ENCODE measurements at places on chromosomes 3 and 15. TPM values are rescaled to one million over a fixed set of nuclear protein-coding genes. Genes with fewer than 3 reads are reported as not detected.

- no peak for DNase-seq
Observed at GRCh38 chr3:64983583-64984359, 296.0 kb upstream of the ADAMTS9 start.

GRCh38 chr3:196688349-196688748 lies 23.7 kb downstream of the CEP19 start:
- DNase-seq, result peak; percentile 73

GRCh38 chr3:29026286-29026685 lies 254.6 kb upstream of the RBMS3 start:
- no peak for DNase-seq

DNA sequence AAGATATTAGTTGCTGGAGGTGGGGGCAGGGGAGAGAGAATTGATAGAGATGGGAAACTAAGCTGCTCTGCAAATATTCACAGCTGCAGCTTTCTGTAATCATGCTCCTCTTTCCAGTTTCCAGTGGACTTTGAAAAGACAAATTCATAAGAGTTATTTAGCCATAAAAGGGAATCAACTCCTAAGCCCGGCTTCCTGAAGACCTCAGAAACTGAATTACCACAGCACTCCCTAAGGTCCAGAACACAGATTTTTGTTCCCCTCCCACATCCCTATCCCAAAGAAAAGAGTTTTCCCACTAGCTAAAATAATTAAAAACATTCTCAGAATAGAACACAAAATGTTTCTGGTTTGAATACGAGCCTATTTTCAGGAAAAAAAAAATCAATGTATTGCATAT lies 871.8 kb upstream of the NR2F2 start:
- DNase-seq, result no peak

DNA sequence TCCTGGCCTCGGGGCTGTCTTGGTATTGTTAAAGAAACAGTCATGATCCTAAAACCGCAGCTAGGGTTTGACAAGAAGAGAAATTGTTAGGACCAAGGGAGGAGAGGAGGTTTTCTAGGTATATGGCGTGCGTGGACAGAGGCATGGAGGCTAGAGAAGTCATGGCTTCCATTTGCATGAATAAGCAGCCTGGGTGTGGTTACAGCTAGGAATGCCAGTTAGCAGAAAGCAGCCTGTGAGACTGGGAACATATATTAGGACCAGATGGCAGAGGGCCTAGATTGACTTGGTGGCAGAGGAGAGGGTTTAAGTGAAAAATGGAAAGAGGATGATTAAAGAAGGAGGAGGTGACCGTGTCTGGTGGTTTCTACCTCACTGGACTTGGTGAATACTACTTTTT lies 573.6 kb upstream of the ARRDC4 start:
- no peak for DNase-seq

DNA sequence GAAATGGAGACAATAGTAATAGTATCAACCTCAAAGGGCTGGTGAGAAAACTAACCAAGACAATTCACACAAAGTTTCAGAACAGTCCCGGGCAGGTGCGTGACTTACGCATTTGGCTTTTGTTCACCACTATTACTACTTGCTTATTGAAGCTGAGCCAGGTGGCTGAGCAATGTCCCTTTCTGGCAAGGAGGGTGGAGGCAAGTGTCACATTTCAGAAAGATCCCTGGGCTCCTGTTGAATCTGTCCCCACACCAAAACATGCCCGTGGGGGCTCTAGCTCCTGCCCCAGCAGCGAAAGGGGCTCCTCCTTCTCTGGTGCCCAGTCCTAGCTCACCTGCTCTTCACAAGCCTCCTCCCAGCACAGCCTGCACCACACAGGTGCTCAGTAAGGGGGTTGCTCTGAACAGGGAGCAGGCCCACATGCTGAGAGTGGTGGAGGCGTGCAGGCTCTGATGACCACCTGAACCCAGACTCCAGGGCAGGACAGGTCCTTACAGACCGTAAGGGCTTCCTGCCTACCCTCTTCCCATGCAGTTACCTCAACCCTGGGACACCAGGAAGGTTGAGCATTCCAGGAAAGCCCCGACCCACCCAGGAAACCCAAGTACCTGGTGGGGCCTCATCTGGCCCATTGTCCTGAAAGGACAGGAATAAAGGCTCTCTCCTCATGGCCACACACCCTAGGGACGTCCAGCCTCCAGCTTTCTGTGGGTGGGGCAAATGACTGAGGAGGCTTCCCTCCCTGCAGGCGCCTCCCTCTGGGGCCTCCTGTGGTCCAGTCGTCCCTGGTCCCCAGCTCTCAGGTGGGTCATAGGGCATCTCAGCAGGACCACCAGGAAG lies 32.6 kb downstream of the SEMA7A start:
- no peak for DNase-seq

DNA sequence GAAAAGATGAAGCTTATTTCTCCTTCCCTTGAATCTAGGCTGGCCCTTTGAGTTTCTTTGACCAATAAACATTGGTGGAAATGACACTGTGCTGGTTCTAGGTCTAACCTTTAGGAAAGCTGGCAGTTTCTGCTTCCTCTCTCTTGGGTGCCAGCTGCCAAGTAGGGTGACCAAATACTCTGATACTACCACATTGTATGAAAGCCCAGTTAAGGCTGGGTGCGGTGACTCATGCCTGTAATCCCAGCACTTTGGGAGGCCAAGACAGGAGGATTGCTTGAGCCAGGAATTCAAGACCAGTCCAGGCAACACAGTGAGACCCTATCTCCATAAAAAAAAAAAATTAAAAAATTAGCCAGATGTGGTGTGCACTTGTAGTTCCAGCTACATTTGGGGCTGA lies 320.7 kb downstream of the ZNF621 start:
- DNase-seq, result no peak

GRCh38 chr3:112640930-112641801 lies at the start of gene CCDC80:
Gene CCDC80, minus strand, starts transcription at chr3:112641143. Its CDS starts 1,238 bp downstream, at chr3:112639905.
- no peak for DNase-seq

GRCh38 chr3:42605546-42606173 lies 5.2 kb downstream of the NKTR start:
- no peak for DNase-seq

DNA sequence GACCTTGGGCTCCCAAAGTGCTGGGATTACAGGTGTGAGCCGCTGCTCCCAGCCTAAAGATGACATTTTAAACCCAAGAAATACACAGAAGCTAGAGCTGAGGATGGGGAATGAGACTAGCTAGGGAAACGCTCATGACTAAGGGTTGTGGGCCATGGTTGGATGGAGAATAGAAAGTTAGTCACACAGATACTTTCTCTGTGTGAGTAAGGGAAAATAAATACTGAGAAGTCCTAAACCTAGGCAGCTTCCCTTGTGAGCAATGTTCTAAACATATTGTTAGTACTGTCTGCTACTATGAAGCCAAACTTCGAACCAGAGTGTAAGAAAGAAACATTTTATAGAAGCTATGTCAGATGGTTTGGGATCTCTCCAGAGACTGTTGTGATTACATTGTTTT lies 304.8 kb upstream of the STAC start:
- DNase-seq, result no peak

GRCh38 chr3:190554197-190554596 lies 40.3 kb downstream of the IL1RAP start:
- no peak for DNase-seq

- DNase-seq, result no peak
Observed at GRCh38 chr15:67548236-67548852, 5.8 kb downstream of the MAP2K5 start.

- DNase-seq, result no peak
Observed at GRCh38 chr3:113501597-113501996, 13.4 kb downstream of the SPICE1 start.

DNA sequence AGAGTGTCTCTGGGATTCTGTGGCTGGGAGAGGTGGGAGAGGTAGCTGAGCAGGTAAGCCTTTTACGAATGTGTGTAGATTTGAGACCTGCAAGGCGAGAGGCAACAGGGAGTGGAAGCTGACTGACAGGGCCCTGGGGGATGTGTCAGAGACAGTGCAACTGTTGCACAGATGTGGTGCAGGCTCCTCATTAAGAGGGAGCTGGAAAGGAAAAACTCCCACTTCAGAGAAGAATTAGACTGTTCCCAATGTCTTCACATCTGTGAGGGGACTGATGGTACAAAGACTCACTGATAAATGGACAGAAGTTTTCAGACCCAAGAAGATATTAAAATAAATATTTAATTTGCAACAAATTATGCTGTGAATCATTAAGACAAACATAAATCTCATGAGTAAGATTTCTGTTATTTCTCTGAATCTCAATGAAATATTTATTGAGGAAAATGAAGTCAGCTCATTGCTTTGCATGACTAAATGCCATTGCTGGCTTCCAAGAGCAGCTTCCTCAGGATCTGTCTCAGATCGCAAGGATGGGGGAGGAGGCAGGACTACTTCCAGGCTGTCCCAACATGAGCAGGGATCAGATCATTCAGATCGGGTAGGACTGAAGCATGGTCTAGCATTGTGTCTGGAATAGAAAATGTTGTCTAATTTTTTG lies 127.3 kb upstream of the ROPN1 start:
- peak; percentile 35 for DNase-seq

- DNase-seq, result no peak
Observed at GRCh38 chr3:86029590-86029989, 961.4 kb downstream of the VGLL3 start.

GRCh38 chr3:46266598-46266997 lies 24.3 kb downstream of the CCR3 start:
- no peak for DNase-seq

DNA sequence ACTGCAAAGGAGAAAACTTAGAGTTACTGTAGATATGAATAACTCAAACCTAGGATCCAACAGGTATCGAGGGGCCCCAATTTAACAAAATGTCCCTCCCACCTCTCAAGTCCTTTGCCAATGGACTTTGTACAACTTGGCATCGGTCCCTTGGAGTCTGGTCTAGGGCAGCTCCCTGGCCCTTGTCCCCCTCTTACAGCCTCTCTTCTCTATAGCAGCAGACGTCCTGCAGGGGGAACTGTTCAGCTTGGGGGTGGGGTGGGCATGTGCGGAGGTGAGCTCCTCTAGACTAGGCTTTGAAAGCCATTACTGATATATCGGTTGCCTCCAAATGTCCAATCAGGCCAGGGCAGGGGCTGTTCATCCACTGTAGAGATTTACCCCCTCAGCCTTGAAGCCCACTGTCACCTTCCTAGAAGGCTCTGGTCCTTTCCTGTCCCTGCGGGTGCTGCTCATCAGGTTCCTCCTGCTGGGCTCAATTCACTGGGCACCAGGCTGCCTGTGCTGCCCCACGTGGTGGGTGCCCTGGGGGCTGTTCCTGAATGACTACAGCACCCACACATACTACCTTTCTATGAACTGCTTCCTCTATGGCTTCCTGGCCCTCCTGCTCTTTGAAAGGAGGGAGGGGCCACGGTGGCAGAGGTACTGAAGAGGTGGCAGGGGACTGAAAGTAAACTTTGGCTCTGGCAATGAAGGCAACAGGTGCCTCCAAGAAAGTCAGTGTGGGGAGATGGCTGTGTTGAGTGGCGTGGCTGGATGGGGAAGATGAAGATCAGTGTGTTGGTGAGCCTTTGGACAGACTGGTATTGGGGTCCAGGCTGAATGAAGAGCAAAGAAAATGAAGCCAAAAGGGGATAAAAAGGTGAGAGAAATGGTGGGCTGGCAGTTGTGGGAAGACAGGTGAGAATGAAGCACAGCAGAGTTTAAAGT lies 78.8 kb upstream of the MEX3B start:
- DNase-seq, result no peak

DNA sequence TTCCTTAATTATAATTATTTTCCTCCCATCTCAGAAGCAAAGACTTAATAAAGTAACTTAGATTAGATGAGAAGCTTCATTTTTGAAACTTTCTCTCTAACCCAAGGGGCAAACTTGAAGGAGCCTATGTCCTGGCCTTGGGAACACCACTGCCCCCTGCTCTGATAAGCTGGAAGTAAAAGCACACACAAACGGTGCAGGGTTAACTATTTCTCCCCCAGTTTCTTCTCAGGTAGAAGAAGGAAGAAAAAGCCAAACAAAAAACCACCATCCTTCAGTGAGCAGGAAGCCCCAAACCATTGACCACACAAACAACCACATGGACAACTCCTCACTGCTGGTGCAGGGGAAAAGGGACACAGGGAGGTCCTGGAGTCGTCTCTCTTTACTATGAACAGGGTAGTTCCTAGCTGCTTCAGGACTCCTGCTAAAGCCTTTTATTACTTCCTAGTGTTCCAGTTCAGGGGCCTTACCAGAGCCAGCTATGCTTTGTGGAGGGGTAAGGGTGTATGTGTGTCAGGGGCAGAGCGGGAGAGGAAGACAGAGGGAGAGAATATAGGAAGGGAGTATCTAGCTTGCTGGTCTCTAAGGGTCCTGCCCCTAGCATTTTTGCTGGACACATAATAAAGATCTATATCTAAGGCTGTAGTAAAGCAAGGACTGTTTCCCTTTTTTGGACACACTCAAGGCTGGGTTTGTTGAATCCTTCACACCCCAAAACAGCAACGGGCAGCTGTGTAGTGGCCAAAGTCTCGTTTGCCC lies 94.0 kb upstream of the UMPS start:
- DNase-seq, result no peak

DNA sequence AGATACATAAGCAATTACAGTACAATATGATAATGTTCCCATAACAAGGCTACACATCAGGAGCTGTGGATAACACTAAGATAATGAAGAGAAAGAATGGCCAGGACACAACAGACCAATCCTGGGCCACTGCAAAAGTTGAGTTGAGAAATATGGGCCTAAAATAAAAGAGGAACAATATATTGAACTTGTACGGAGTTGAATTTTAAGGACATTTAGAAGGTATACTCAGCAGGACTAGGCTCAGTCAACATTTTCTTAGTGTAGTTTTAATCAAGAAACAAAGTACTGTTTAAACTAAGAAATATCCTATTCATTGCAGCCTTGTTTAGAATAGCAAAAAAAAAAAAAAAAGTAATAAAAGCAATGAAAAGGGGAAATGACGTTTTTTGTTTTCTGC lies 24.3 kb downstream of the HERC1 start:
- DNase-seq, result no peak

The ETV5 gene
- 24.0 TPM for total RNA-seq

The TM4SF18 gene
- 12.5 TPM for total RNA-seq

The FANCD2OS gene
- total RNA-seq, result not detected

The CHRNA7 gene
- 1.5 TPM for total RNA-seq

The FBLN2 gene
- total RNA-seq, result 256 TPM

The PRTG gene
- total RNA-seq, result 1.1 TPM

The SAMD7 gene
- total RNA-seq, result not detected

The ADAMTSL3 gene
- 22.8 TPM for total RNA-seq

The FAM174B gene
- total RNA-seq, result 9.9 TPM

The FANCD2 gene
- total RNA-seq, result 0.71 TPM

The SLC2A2 gene
- not detected for total RNA-seq

The TUSC2 gene
- 26.2 TPM for total RNA-seq
